ENCODE measurements at places on chromosomes 7 and 10. TPM values are rescaled to one million over a fixed set of nuclear protein-coding genes. Genes with fewer than 3 reads are reported as not detected.

DNA sequence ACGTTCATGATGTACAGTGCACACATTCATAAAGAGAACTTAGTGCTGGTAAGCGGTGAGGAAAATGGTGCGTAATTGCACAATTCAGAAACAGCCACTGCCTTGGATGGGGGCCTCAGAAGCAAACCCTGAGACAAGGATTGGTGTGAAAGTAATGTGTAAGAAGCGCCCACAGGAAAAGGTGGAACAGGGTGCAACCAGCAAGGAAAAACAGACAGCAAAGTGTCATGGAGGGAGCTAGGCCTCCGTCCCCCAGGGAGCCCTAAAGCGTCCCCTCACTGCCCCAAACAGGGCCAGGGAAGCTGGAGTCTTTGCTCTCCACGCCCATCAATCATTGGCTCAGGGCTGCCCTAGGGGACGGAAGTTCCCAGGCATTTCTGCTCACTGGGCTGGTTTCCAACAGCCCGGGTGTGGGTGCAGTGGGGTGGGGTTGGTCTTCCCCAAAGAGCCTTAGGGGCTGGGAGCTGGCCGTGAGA is 9.6 kb upstream of the C10orf105 start:
- no peaks in the 10 kb centered on the region for H3K27me3 ChIP-seq
- no peak overlapping the region for H3K4me3 ChIP-seq
- no peak for DNase-seq
- H3K4me1 ChIP-seq: peaks cover 4% of the 10 kb centered on the region
- no peaks in the 10 kb centered on the region for H3K36me3 ChIP-seq

- no peak for DNase-seq
- no peak overlapping the region for H3K4me3 ChIP-seq
- no peaks in the 10 kb centered on the region for H3K4me1 ChIP-seq
- no peaks in the 10 kb centered on the region for H3K36me3 ChIP-seq
- no peaks in the 10 kb centered on the region for H3K27me3 ChIP-seq
These were observed 111.9 kb upstream of the NRBF2 start for GRCh38 chr10:63021225-63021624.

DNA sequence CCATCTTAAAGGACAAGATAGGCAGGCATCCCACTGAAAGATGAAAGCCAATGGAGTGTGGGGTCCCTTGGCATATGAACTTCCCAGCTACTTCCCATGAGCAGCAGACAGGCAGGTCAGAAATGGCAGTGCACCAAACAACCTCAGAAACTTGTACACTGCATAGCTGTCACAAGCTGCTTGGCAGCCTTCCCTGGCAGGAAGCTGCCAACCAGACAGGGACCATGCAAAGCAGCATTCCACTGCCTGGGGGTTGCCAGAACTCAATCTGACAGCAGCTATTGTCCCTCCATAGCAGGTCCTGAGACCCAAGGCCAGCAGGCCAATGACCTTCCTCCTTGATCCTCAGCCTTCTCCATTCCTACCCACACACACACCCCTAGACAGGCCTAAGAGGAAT is 139.5 kb downstream of the PLCE1 start:
- no peak for DNase-seq
- H3K4me3 ChIP-seq: no peak overlapping the region
- no peaks in the 10 kb centered on the region for H3K4me1 ChIP-seq
- no peak overlapping the region for H3K27ac ChIP-seq

- no peak for DNase-seq
- H3K27me3 ChIP-seq: no peaks in the 10 kb centered on the region
- no peak overlapping the region for H3K27ac ChIP-seq
- H3K4me3 ChIP-seq: no peak overlapping the region
These were observed 152.6 kb downstream of the BMPER start for GRCh38 chr7:34057956-34058355.

DNA sequence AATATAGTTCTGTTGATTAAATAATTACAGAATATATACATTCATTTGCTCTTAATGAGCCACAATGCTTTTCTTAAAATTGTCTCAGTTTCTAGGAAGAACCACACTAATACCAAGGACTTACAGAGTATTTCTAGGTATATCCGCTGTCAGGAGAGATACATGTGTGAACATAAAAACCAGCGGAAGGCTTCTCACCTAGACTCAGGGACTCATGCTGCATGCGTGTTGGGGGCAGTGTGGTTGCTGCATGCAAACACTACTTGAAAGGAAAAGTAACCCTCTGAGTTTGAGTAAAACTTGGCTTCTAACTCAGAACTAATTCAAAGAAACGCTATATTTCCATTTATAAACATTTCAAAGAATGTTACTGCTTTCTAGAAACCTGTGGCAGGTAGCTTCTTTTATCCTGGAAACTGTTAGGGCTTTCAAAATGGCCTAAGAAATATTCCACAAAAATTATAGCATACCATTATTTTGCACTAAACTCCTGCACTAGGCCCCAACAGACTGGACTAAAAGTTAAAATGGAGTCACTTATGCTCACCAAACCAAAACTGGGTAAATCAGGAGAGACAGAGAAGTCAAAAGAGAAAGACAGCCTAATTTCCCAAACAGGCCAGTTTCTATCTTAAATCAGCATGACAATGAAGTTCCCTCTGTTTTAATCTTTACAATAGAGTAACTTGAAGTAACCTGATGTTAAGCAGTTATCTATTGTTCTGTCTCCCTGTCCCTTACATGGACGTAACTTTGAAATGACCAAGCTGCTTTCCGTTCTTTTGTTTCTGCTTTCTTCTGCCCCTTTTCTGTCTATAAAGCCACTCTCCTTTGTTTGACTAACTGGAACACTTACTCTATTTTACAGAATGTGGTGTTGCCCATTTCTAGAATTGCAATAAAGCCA is 95.2 kb upstream of the FAM133B start:
- H3K4me1 ChIP-seq: peaks cover 1% of the 10 kb centered on the region
- H3K27ac ChIP-seq: no peak overlapping the region
- H3K36me3 ChIP-seq: no peaks in the 10 kb centered on the region
- no peak overlapping the region for H3K4me3 ChIP-seq

DNA sequence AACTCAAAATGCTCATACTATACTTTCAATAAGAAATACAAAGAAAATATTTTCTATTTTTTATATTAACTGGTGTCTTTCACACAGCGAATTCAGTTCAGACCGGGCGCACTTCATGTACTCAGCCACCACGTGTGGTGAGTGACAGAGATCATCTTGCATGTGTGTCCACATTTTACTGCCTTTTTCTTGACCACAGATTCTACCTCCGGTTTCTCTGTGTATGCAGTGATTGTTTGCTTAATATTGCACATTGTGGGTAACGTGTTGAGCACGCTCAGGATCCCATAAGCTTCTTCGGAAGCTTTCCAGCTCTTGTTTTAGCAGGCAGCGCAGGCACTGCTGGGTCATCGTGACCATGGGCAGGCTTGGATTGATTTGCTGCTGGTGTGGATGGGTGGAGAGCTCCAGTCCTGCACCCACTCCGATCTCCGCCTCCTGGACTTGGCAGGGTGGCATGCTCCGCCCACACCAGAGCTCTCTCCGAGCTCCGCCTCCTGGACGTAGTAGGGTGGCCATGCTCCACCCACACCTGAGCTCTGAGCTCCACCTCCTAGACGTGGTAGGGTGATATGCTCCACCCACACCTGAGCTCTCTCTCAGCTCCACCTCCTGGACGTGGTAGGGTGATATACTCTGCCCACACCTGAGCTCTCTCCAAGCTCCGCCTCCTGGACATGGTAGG is 253.3 kb downstream of the DIP2C start:
- no peaks in the 10 kb centered on the region for H3K4me1 ChIP-seq
- no peak for DNase-seq
- H3K27ac ChIP-seq: no peak overlapping the region
- H3K27me3 ChIP-seq: no peaks in the 10 kb centered on the region
- H3K36me3 ChIP-seq: no peaks in the 10 kb centered on the region

DNA sequence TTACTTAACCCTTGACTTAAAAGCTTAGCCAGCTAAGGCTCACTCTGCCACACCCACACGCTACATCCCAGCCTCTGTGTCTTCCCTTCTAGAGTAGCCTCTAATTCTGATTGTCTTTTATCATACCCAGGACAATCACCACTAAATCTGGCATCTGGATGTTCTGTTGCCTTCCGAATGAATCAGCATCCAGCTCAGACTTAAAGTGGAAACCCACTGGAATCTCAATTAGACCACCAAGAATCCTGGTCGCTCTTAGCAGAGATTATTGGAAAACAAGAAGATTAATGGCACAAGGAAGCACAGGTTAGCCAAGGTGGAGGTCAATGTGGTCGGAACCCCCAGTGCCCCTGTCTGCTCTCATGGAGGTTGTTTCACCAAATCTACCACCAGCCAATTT is 404.2 kb upstream of the FOXK1 start:
- no peak overlapping the region for H3K4me3 ChIP-seq
- no peaks in the 10 kb centered on the region for H3K4me1 ChIP-seq
- no peak for DNase-seq
- no peaks in the 10 kb centered on the region for H3K36me3 ChIP-seq
- H3K27ac ChIP-seq: no peak overlapping the region

DNA sequence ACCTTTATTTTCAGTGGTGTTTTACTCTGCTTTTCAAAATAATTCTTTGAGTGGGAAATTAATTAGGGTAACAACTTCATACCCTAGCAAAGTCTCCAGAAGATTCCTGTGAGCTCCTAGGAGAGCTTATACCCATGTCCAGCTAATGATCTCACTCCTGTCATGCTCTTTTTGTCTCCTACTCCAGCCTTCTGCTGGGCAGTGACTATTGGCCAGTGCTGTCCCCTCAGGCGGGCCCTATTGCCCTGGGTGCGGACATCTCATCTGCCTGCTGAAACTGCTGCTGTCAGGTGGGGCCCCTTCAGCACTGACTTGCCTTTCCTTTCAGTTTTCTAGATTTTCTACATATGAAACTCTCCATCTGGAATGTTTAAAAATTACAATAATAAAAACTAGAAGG is 80.3 kb downstream of the EBLN1 start:
- H3K4me3 ChIP-seq: no peak overlapping the region
- no peaks in the 10 kb centered on the region for H3K27me3 ChIP-seq
- H3K27ac ChIP-seq: no peak overlapping the region
- H3K4me1 ChIP-seq: no peaks in the 10 kb centered on the region

DNA sequence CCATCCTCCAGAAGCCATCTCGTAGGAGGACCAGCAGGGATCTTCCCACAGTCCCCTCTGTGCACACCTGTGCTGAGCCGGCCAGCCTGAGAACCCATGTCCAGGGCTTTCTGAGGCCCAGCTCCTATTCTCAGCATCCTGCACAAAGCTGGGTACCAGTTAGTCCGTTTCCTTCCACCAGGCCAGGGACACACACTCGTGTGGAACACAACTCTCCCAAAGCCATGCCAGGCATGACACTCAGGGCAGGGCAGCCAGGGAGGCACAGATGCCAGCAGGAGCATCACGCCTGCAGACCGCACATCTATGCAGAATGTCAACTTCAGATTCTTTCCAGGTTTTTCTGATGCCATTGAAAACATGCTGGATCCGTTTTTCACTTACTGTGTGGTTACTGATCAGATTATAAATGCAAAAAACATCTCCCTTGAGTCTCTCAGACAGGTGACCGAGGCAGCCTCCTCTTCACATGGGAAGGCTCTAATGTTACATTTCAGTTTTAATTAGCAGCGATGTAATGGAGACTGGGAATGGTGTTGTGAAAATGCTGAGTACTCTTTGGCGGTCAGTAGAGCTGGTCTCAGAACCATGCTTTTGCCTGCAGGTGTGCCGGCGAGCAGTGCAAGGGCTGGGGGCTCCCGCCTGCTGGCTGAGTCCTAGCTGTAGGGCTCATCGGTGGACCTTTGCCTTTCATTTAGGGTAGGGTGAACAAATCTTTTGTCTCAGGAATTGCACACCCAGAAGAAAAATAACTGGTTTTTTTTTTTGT is 3.3 kb upstream of the SUN1 start:
- DNase-seq: no peak
- no peak overlapping the region for H3K27ac ChIP-seq
- no peaks in the 10 kb centered on the region for H3K27me3 ChIP-seq
- no peak overlapping the region for H3K4me3 ChIP-seq
- H3K36me3 ChIP-seq: no peaks in the 10 kb centered on the region

DNA sequence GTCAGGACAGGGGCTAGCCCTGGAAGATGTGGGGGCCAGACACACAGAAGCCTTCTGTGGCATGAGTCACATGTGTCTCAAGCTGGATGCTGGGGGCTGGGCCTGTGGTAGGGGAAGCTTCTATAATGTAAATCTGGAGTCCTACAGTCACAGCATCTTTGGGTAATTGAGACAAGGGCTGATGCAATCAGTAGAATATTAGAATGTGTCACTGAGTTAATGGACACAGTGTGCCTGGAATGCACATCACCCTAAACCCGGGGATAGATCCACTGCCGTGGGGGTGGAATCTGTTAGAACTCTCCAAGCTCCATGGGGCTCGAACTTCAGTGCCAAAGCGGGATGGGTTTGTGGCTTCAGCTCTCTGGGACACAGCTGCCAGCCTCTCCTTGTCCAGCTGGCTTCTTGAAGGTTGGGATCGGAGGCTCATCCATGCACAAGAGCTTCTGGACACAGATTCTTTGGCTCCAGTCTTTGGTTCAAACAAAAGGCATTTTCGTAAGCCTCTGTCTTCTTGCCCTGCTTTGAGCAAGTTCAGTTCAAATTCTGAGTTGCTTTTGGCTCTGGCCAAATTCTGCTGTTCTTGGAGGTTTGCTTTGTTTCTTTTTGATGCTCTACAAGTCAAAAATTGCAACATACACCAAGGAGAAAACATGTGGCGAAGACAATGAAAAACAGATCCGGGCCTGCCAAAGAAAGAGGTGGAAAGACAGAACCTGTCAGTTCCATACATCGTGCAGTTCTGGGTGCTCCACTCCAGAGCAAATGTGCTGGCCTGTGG is 194.8 kb upstream of the ZNF32 start:
- no peaks in the 10 kb centered on the region for H3K27me3 ChIP-seq
- no peak for DNase-seq
- H3K36me3 ChIP-seq: no peaks in the 10 kb centered on the region
- H3K27ac ChIP-seq: no peak overlapping the region

DNA sequence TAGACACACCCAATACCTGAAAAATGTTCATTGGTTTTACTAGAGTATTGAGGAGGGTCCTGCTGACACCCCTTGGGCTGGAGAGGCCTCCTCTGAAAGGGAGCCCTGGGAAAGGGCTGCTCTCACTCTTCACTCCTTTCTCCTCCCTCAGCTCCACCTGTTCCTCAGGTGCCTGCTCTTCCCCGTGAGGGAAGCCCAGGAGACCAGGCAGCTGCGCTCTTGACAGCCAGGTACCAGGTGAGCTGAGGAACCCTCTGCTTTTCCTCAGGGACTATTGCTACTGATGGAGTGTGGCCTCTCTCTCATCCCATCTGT is 3.3 kb downstream of the ZNF655 start:
- no peak for DNase-seq
- H3K36me3 ChIP-seq: peaks cover 32% of the 10 kb centered on the region
- H3K4me3 ChIP-seq: no peak overlapping the region
- no peaks in the 10 kb centered on the region for H3K27me3 ChIP-seq
- H3K27ac ChIP-seq: no peak overlapping the region

IMMP2L gene
- polyA plus RNA-seq: 1.7 TPM

SDK1 gene
- 3.3 TPM for polyA plus RNA-seq

GPR37 gene
- 1.5 TPM for polyA plus RNA-seq
